ENCODE measurements at places on chromosomes 6 and 20.

DNA sequence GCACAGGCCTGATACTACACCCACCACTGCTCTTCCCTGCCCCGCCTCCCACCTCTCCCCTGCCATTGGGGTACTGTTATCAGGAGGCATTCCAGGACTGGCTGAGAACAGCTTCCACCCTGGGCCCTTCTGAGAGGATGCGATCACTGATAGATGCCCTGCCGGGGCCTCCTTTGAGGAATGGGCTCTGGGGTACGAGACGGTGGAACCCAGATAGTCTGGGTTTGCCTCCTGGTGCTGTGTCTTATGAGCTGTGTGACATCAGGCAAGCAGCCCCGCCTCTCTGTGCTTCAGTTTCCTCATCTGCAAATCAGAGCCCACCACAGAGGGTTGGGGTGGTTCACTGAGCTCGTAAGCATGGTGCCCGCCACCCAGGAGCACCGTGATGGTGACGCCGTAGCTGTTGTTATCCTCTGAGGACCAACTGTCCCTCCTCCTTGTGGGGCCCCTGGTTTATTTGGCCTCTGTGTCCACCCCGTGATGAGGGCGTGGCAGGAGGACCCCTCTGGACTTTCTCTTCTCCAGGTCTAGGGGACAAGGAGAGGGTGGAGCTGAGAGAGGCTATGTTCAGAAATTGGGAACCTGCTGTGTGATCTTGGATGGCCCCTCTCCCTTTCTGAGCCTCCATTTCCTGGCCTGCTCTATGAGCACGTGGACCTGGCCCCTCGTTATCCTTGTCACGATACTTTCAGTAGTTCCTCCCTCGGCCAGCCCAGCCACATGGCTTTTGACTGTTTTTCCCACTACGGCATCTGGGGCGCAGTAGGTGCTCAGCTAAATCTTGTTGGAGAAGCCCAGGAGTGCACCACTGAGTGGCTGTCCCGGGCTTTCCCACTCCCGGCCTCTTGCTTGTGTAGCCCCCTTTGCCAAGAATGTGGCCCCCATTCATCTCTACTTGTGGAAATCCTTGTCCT, 18.3 kb downstream of the SRC start:
- DNase-seq: no peak

DNA sequence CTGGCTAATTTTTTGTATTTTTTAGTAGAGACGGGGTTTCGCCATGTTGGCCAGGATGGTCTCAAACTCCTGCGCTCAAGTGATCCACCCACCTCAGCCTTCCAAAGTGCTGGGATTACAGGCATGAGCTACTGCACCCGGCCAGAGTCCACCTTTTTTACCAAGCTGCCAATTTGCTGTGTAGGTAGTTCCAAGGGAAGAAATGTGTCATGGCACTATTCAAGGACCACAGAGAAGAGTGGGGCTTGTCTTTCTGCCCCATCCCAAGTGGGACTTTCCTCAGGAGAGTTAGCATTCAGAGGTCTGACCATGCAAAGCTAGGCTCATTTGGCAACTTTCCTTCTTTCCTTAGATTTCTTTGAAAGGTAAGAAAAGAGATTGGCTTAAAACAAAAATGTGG, 111.9 kb upstream of the TRAF3IP2 start:
- no peak for DNase-seq

DNA sequence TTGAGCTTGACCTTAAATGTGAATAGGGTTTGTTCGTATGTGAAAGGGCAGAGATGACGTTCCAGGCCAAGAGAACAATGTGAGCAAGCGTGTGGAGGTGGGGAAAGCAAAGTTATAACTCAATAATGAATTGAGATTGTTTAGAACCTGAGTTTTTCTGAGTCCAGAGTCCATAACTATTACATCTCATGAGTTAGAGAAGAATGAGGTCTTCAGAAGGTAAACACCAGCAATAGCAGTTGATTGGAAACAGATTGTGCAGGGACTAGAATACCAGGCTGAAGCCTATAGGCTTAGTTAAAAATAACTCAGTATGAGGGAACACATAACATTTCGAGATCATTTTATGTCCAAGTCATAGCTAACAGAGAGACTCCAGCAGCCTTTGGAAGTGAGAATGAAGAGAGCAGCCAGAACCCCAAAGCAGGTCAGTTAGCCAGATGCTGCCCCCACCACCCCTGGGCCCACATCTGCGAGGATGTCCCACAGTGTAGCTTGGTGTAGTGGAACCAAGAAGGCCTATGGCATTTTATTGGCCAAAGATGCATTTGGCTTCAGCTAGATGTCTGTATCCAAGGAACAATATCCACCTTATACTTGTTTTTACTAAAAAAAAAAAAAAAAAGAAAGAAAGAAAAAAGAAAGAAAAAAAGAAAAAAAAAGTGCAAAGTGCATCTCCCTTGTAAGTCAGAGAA, 121.7 kb downstream of the TNFRSF21 start:
- DNase-seq: no peak

DNA sequence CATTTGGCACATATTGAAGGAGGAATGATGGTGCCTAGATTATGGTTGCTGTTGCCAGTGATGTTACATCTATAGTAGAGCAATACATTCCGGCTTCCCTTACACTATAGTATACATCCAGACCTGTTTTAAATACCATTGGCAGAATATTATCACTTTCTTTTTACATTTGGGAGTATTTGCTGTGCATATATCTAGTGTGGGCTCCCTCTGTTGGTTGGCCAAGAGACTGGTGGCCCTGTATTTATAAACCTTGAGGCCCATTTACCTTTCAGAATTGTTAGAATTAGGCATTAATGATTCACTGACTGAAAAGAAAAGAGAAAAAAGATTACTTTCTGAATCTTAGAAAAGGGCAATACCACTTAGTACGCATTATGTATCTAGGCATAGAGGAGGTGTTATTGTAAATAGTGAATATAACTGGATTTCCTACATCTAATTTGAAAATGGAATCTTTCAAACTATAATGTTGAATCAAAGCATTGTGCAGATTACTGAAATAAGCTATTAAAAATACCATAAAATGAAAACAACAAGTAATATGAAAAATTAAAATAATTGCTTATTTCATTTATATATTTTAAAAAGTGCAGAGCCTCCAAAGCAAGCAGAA, 628.8 kb upstream of the MAN1A1 start:
- DNase-seq: no peak

GRCh38 chr20:64079273-64080012, at the start of gene RGS19:
TSS of gene RGS19 (minus strand) at chr20:64079518. CDS start at chr20:64076886, 2,632 bp downstream.
- DNase-seq: peak; percentile 28

DNA sequence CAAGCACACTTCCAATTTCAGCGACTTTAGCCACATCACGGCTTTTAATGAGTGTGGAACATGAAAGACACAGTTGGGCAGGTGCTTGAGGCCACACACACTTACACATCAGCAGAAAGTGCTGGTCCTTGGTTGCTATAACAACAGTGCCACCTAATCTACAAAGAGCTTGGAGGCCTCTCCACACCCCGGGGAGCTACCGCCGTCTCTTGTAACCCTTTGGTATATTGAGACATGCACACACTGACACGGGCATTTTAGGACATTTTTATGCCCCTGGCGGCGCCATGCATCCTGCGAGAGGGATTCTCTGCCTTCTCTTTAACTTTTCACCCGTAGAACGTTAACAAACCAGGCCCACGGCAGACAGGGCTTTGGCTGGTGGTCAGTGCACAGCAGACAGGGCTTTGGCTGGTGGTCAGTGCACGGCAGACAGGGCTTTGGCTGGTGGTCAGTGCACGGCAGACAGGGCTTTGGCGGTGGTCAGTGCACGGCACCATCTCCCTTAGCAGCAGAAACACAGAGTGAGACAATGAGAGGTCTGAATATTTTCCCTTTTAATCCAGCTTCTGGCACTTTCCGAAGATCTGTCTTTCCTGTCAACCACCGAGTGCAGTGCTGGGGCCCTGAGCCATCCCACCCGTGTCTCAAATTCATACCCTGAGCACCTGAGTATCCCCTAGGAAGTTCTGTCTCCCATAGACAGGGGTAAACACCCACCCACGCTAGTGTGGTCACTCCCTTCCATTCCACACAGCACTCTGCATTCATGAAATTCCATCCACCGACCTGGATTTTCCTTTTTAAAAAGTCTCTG, 116.6 kb upstream of the RPS6KA2 start:
- DNase-seq: no peak

DNA sequence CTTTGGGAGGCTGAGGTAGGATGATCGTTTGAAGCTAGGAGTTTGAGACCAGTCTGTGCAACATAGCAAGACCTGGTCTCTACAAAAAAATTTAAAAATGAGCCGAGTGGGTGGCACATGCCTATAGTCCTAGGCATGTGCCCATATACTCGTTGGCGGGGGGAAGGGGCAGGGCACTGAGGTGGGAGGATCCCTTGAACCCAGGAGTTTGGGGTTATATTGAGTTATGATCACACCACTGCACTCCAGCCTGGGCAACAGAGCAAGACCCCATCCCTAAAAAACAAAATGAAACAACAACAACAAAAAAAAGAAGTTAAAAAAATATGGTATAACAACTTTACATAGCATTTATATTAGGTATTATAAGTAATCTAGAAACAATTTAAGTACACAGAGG, 47.8 kb downstream of the LHFPL5 start:
- DNase-seq: no peak

DNA sequence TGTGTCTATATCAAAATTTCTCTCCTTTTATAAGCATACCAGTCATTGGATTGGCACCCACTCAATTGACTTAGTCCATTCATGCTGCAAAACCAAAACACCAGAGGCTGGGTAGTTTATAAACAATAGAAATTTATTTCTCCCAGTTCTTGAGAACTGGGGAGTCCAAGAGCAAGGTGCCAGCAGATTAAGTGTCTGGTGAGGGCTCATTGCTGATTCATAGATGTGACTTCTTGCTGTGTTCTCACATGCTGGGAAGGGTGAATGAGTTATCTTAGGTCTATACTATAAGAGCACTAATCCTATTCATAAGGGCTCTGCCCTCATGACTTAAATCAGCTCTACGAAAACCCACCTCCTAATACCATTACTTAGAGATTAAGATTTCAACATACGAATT, 501.4 kb downstream of the EPM2A start:
- no peak for DNase-seq

GRCh38 chr6:123804014-123804786, 535 bp downstream of the NKAIN2 start:
- DNase-seq: peak; percentile 75

GRCh38 chr20:55540013-55540412, 465.3 kb downstream of the CBLN4 start:
- DNase-seq: no peak

- no peak for DNase-seq
Observed at GRCh38 chr20:14963262-14963663, 625.9 kb upstream of the FLRT3 start.

- no peak for DNase-seq
Observed at GRCh38 chr20:57662456-57663240, 42.4 kb upstream of the ZBP1 start.

DNA sequence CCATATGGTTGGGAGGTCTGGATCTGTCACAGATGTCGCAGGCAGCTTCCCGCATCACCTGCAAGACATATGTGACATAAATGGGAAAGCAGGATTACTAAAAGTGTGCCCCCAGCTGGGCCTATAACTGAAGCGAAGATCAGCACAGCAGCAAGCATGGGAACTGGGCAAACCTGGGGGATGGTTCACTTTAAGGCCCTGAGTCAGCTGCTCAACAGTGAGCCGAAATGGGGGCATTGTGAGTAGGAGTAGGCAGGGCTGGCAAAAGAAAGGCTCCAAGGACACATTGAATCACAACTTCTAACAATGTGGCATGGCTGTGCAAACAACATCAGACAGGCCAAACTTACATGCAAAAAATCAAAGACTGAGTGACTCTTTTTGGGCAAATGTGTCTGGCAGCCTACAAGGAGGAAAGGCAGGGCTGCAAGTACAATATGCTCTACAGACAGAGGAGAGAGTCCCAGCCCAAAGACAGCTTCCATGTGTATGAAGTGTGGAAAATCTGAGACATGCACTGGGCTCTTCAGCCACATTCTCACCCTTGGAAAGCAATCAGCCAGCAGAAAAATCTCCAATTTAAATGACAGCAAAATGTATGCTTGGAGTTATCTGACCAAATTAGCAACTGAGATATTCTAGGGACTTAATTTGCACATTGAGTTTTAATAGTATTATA, 531.0 kb upstream of the MMS22L start:
- no peak for DNase-seq

DNA sequence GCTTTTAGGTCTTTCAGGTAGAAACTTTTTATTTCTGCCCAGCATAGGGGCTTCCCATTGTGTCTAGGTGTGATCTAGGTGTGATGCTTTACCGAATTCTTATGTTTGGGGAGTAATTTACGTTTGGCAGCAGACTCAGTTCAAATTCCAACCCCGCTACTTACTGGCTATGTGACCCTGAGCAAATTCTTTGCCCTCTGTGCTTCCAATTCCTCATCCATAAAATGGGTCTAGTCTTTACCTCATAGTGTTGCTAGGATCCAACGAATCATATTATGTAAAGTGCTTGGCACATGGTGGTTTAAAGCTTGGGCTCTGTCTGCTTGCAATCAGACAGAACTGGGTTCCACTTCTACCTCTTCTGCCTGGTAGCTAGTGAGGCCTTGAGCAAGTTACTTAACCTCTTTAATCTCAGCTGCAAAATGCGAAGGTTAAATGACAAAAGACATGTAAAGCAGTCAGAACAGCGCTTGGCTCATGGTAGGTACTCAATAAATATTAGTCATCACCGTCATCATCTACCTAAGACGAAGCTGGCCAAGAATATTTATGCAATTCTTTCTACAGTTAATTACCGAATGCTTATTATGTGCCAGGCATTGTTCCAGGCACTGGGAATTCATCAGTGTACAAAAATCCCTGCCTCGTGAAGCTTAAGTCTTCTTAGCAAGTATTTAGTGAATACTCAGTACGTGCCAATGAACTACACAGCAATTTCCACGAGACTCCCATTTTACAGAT, 1.0 kb downstream of the NSFL1C start:
- no peak for DNase-seq

DNA sequence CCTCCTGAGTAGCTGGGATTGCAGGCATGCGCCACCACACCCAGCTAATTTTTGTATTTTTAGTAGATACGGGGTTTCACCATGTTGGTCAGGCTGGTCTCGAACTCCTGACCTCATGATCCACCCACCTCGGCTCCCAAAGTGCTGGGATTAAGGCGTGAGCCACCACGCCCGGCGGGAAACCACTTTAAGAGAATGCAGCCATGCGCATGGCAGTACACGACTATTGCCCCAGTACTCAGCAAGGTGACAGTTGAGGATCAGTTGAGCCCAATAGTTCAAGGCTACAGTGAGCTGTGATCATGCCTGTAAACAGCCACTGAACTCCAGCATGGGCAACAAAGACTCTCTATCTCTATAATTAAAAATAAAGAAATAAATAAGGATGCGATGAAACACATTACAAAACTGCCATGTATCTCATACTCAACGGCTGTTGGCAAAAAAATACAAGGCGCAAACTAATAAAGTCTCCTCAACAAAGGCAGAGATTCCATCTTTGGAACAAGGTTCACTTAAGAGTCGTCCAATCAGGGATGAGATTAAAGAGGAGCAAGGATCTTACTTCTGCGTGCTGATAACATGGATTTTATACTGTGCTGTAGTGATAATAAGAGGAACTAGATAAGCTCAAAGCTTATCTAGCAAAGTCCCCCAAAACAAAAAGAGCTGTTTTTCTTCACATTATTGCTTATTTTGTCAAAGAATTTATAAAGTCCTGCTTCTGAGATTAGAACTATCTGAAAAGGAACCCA, 51.1 kb downstream of the STAU1 start:
- no peak for DNase-seq
